A549 treated with GW870086 at 1 μM for 4 hours (cell line): ENCODE measurements at places on chromosomes 4 and X. TPM values are rescaled to one million over a fixed set of nuclear protein-coding genes. Genes with fewer than 3 reads are reported as not detected.

The EPHA5 gene
- 0.11 to 0.48 TPM (median 0.34 TPM) in 5 replicates for total RNA-seq

The BCORL1 gene
- total RNA-seq = 4.8 to 10.1 TPM (median 9.5 TPM) in 5 replicates

The NPY5R gene
- not detected in 5 replicates for total RNA-seq

The BDH2 gene
- 7.4 to 10.1 TPM (median 9.2 TPM) in 5 replicates for total RNA-seq

The ADH1B gene
- total RNA-seq = not detected in 5 replicates

The RTL9 gene
- total RNA-seq = 0.06 to 0.13 TPM (median 0.09 TPM) in 5 replicates

The VEGFC gene
- 10.7 to 13.8 TPM (median 12.3 TPM) in 5 replicates for total RNA-seq

The SEC31A gene
- 70.0 to 88.9 TPM (median 84.0 TPM) in 5 replicates for total RNA-seq

The EDA2R gene
- total RNA-seq = 10.5 to 13.5 TPM (median 12.3 TPM) in 5 replicates

The KIT gene
- total RNA-seq = not detected in 5 replicates
